A172 (cell line): ENCODE measurements at places on chromosomes 1 and 21.

- no peak for DNase-seq
These were observed 102.1 kb downstream of the TYW3 start for GRCh38 chr1:74835051-74835450.

DNA sequence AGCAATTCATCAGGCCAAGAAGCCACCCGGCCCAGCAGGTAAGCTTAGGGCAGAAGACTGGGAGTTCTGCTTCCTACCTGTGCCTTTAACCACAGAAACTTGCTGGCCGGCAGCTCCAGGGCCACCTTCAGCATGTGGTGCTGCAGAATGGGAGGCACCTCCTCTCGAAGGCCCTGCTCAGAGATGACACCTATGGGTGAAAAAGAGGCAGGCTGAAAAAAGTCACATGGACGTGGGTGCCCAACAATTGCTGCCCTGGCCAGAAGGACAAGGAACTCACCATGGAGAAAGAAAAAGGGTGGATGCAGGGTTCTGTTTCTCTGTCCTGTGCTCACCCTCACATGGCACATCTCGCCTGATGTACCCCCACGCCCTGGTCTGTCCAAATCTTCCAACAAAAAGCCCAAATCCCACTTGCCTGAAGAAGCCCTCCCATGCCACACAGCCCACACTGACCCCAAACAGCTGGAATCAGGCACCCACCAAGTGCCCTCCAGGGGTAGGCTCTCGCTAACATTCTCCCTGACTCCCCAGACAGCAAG, 33.0 kb downstream of the URB1 start:
- peak; percentile 43 for DNase-seq

GRCh38 chr1:76595024-76595423, 272.3 kb upstream of the ST6GALNAC5 start:
- DNase-seq = no peak

GRCh38 chr1:177211231-177211630, 40.5 kb downstream of the BRINP2 start:
- DNase-seq = no peak

DNA sequence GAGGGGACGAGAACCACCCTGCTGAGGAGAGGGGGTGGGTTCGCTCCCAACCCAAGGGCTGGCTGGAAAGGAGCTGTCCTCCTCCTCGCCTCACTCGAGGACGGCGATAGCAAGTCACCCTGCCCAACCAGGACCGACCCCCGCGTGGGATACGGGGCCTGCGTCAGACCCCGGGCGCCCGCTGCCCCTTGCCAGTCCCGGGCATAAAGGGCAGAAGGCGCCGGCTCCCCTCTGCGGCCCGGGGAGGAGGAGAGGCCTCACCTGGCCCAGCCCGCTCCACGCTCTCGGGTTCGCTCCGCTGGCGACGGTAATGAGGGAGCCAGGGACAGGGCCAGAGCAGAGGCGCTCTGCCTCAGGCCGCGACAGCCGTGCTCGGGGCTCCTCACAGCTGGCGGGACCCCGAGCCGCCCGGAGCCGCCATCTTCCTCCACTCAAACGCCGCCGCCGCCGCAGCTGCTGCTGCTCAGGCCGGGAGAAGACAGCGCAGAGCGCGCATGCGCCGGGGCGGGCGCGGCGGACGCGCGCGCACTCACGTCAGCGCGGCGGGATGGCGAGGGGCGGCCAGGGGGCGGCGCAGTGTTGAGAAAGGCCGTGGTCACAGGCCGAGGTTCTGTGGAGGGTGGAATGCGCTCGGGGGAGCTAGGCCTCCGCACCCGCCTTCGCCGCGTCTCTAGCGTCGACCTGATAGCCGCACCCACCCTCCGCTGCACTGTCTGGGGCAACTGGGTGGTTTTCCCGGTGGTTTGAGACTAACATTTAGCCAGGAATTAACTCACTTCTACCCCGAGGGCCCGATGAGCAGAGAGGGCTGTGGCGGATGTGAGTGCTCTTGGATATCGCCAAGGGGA, at the start of gene FBXO42:
FBXO42 (minus strand) TSS at position 487 of the 848 bp plus-strand sequence. CDS start 37,062 bp downstream, outside the sequence.
- peak; percentile 52 for DNase-seq
